ENCODE measurements at places on chromosomes 3 and 15.
A peak's percentile ranks its signal among the peaks of the same experiment; 100 is the strongest.

GRCh38 chr3:119571230-119571629 is 8.1 kb upstream of the ADPRH start:
- no peak for DNase-seq

GRCh38 chr15:80693682-80694610 is 1.2 kb upstream of the ABHD17C start:
- peak; percentile 9 for DNase-seq

DNA sequence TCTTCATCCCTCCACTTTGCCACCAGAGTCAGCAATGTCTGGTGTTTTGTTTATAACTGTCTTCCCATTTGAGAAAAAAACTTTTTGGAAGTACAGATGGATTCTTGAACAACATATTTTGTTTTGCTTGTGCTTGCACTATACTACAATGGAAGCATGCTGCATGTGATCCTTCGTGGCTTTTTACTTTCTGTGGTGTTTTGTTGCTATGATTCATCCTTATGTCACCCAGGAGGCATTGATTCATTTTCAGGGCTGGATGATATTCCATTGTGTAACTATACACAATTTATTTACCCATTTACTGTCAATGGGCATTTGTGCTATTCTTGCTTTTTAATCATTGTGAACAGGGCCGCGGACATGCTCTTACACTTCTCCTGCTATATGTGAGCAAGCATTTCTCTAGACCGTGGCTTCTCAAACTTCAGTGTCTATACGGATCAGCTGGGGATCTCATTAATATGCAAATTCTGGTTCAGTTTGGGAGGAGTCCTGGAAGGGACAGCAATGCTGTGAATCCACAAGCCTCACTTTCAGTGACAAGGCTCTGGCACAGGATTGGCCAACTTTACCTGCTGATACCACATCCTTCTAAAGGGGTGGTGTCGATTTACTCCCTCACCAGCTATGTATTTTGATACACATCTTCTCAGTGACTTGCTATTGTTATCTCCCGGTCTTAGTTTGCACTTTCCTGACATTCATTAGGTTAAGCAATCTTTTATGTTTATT is 65.9 kb downstream of the POLR2M start:
- DNase-seq, result no peak

DNA sequence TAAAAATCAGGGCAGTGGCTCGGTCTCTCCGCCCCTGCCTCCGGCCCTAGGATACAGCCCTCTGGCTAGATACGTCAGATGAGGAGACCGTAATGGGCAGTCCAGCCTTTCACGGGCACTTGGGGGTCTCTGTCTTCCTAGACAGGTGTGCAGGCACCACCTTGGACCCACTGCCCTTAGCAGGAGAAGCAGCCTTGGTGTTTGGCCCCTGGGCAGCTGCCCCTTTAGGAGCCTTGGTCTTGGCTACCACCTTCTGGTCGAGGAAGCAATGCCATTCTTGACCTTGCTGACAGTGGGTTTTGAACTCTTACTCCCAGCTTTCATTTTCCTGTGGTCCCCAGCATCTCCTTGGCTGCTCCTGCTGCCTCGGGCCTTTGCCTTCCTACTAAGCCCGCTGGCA is 149.7 kb upstream of the FRMD4B start:
- DNase-seq, result no peak

DNA sequence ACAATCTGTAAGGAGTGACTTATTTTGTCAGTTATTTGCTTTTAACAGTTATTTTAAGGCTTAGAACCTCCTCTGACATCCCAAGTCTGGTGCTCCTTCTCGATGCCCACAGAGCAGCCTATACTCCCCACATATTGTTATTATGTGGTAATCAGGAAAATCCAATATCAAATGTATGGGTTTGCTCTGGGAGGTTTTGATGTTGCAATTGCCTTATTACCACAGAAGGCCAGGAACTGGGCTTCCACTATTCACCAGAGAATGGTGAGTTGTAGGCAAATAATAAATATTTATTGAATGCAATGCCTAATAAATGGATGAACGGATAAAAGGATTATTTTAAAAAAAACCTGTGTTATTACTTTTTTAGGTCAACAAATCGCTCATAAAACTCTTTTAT is 12.2 kb downstream of the NEK10 start:
- DNase-seq, result no peak

GRCh38 chr3:15796331-15796730 is 1.4 kb downstream of the ANKRD28 start:
- DNase-seq, result no peak

DNA sequence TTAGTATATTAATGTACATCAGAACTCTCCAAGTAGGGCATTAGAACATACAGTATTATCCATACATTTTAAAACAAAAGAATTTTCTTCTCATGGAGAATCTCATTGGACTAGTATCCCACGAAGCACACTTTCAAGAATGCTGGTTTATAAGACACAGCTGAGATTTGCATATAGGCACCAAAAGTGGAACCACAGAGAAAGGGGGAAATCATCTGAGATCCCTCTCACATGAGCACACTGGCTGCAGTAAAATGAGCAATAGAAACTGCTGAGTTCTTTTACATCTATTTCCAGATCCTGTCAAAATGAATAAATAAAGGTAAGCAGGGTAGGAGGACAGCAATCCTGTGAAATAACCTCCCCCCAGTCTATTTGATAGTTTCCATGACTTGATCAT is 665.3 kb downstream of the FHIT start:
- DNase-seq, result no peak

DNA sequence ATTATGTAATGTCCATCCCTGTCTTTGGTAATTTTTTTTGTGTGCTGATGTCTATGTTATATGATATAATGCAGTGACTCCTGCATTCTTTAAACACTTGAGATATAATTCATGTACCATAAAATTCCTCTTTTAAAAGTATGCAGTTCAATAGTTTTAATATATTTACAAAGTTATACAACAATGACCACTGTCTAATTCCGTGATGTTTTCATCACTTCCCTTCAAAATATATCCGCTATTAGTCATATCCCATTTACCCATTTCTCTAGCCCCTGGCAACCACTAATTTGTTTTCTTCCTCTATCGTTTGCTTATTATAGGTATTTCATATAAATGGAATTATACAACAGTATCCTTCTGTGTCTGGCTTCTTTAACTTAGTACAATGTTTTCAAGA is 64.9 kb upstream of the SUCLG2 start:
- peak; percentile 44 for DNase-seq

GRCh38 chr3:20870106-20870899 is 684.3 kb upstream of the SGO1 start:
- DNase-seq, result no peak

DNA sequence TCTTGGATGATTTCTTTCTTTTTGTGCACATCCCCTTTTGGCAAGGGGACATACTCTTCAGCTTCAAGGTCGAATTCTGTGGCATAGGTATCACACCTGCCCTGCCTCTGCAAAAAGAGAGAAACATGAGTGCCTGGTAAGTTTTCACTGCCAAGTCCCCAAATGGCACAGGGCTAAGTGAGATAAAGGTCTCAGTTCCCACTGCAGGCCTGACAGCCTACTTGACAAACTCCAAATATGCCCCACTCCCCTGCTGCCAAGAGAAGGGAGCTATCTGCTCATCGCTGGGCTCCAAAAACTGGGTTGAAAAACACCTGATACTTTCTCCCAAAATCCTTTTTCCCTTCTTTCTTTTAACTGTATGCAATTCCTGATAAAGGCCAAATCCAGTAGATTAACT is 23.0 kb downstream of the RUVBL1 start:
- DNase-seq, result no peak

DNA sequence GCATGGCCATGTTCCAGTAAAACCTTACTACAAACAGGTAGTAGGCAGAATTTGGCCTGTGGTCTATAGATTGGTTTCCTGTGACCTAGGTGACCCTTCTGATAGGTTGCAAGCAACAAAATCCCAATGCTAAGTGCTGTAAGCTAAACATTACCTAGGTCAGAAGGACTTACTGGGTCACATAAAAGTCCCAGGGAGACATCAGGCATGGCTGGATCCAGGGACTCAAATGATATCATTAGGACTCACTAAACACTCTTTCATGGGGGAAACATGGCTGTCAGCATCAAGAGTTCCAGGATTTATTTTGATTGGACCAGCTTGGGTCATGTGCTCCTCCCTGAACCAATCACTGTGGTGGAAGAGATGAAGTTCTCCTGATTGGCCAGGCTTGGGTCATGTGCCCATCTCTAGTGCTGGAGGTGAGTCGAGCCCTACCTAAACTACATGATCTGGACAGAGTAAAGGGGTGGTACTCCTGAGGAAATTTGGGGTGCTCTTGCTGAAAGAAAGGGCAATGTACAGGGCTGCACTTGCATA is 16.8 kb upstream of the SLC6A1 start:
- no peak for DNase-seq

DNA sequence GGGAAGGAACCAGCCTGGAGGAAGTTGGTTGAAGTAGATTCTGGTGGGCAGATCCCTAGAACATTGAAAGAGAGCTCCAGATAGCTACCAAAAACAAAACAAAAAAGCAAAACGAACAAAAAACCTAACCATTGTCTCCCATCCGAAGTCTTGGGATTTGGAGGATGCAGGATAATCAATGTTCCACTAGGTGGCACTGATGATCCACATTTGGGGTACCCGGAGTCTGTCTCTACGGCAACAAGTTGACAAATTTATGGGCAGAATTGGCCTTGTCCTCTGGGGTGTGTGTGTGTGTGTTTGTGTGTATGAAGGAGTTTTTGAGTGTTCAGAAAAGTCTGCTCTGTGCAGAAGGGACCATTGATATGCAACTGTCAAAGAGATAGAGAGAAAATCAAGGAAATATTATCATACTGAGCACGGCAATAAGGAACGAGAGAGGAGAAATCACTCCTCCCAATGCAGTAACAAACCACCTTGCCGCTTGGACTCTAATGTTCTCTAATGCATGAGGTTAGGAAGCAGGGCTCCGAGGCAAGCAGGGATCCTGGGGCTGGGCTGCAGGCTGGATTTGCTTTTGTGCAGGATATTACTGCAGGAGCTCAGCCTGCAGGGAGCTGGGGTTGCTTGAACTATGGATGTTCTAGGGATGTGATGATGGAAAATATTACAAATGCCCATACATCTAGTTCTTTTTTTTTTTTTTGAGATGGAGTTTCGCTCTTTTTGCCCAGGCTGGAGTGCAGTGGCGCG is 59.8 kb upstream of the KLHL25 start:
- DNase-seq, result peak; percentile 57

DNA sequence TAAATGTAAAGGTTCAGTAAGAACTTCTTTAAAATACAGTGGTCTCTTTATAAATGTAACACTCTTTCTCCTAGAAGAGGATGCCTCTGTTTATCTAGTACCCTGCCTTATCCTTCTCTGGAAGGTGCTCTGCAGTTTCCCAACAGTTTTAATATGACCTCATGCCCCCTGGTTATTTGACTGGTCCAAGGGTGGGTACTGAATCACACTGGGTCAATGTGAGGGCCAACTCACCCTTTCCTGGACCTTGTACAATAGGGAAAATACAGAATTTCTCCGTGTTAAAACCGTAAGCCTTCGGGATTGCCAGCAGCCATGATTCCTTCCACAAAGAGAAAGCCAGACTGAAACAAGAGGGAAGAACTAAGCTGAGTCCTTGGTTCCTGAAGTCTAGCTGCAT is 9.2 kb downstream of the DCBLD2 start:
- DNase-seq, result no peak

GRCh38 chr3:53412953-53413352 is 65.6 kb upstream of the DCP1A start:
- DNase-seq, result no peak

Measured in fibroblast of upper back skin (primary cell).